ENCODE measurements at places on chromosomes 11 and 22.

- no peak for DNase-seq
Observed at GRCh38 chr11:119091966-119092879, 7.5 kb downstream of the HMBS start.

DNA sequence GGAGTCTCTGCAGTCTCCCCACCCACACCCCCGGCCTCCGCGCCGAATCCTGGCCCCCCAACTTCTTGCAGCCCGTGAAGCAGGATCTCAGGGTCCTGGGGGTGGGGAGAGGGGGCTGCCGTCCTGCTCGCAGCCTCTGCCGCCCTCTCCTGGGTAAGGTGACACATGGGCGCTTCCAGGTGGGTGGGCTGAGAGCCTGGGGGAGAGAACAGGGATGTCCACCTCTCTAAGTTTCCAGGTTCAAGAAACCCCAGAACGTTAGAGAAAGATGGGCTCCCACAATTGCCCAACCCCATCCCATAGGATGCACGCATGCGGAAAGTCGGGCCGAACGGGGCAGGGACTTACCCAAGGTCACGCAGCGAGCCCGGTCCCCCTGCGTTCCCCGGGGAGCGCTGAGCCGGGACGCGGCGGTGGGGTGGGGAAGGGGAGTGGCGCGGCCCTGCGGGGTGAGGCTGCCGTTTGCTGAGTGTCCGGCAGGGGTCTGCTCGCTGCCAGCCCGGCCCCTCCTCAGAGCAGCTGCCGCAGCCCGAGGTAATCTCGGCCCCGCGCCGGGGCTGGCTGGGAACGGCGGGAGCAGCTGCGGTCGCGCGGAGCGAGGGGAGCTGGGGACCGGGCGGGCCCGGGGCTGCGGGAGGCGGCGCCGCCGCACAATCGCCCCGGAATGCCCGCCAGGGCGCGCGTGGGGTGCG lies 705 bp upstream of the CAPN1 start:
- DNase-seq: peak; percentile 88

GRCh38 chr22:19622061-19622441 lies 92.3 kb upstream of the SEPTIN5 start:
- no peak for DNase-seq

DNA sequence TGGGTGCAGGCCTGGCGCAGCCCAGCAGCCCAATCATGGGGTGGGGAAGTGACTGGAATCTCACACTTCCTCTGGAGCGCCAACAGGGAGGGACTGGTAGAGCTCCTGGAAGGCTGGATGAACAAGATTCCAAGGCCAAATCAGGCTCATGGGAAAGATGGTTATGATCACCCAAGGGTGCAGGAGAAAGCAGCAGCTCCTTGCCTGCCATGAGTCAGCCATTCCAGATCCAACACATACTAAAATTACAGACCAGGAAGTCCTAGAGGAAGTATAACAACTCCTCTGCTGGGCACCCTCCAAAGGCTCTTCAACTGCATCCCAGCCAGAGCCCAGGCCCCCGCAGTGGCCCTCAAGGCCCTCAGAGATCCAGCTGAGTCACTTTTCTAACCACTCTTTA lies 427.3 kb downstream of the TENM4 start:
- DNase-seq: peak; percentile 24

DNA sequence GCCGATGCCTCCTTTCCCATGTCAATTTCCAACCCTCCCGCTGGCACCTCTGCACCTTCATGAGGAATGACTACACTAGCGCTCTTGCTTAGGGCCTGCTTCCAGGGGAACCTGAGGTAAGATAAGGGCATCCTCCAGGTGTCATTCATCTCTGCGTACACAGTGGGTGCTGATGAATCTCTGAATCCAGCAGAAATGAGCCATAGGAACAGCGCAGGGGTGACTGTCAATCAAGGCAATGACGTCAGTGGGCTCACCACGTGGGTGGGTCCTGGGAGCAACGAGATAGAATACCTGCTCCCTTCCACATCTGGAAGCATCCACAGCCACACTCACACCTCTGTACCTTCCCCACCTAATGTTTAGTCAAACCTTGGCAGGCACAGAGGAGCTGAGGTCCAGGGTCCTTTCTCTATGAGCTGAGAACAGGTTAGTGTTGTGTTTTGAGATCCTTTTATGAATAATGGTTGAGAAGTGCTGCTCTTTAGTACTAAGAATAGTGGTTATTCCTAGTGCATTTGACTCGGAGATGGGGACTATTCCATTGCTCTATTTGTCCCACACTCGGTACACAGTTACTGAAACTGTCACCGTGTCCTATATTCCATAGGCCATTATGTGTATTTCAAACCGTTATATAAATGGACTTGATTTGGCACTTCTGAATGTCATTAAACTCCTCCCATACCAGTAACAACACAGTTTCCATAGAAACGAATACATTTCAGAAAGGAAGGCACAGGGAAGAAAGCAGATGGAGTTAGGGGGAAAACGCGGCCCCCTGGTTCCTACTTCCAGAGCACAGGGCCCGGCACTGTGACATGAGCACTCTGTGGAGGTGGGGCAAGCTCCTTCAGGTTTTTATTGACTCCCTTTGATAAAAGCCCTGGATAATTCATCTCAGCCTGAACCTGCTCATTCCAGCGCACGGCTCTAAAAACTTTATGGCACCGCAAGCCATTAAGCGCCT lies 193.4 kb downstream of the ST3GAL4 start:
- DNase-seq: no peak

Measured in AG08396 (cell line).